Hindlimb muscle (tissue), 1 donor: ENCODE measurements at places on chromosomes 4 and X.
A peak's percentile ranks its signal among the peaks of the same experiment; 100 is the strongest.

GRCh38 chrX:144716187-144716586, 531.1 kb upstream of the SPANXN1 start:
- DNase-seq, result no peak

DNA sequence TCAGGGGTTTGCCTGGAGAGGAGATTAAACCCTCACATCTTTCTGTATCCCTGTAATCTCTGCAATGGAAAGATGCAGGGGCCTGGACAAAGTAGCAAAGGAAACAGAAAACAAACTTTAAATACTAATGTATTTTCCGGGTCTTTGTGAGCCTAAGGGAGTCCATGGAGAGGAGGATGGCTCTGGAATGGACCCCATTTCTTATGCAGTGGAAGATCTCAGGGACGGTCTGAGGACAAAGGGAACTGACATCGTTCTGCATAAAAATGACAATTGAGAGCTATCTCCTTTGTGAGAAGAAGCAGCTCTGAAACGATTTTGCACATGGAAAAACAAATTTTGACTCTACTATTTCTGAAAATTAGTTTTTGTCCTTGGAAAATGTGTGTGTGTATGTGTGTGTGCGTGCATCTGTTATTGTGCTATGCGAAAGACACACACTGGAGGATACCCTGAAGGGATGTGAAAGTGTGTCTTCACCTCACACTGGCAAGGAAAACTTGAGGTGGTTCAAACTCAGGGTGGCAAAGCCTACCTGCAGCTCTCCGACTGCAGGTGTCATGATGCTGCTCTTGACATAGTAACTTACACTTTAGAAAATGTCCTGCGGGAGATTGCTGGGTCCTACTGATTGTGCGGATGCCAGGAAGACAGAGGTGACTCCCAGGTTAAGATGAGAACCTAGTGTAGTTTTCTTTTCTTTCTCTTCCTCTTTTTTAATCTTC, 126.4 kb upstream of the JADE1 start:
- DNase-seq, result no peak

GRCh38 chrX:23369027-23369426, 34.4 kb downstream of the PTCHD1 start:
- no peak for DNase-seq

GRCh38 chrX:41234962-41235361, 99.0 kb upstream of the DDX3X start:
- DNase-seq, result no peak

DNA sequence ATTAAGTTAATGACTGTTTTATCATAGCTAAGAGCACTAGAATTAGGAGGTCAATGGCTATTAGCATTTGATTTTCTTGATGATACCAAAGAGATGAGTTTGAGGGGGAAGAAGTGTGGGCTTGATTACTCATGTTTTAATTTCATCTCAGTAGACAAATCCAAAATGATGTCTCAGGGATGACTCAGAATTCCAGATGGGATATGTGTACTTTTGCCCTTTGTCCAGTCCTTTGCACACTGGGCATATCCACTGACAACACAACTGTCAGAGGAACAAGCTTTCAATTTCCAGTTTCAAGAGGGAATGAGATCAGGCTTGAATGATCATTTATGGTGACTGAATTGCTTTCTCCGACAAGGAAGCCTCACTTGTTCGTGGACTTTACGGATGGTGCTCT, 325.3 kb upstream of the FTHL17 start:
- no peak for DNase-seq

DNA sequence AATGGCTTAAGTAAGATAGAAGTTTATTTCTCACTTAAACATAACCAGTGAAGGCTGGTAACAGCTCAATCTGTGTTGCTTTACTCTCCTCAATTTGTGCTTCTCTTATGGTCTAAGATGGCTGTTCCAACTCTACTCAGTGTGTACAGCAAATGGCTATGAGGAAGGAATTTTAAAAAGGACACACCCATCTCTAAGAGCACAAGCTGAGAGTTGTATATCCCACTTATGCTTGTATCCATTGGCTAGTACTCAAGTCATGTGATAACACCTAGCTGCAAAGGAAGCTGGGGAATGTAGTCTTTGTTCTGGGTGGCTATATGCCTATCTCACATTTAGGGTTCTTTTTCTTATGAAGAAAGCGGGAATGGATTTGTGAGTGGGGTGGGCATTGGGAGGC, 63.3 kb downstream of the GPAT3 start:
- no peak for DNase-seq

DNA sequence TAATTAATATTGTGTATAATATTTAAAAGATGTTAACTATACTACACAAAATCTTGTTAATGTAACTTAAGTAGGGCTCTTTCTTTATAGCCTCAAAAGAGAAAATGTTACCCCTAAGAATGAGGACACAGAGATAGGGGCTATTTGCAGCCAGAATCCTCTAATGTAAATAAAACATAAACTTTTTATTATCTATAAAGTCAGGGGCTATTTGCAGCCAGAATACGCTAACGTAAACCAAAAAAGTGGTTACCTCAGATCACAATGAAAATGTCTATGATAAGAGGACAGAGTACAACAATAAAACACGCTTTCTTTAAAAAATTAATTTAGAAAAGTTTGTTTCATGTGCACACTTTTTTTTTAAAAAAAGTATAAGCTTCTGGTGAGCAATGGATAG, 229.9 kb upstream of the PITX2 start:
- DNase-seq, result no peak

DNA sequence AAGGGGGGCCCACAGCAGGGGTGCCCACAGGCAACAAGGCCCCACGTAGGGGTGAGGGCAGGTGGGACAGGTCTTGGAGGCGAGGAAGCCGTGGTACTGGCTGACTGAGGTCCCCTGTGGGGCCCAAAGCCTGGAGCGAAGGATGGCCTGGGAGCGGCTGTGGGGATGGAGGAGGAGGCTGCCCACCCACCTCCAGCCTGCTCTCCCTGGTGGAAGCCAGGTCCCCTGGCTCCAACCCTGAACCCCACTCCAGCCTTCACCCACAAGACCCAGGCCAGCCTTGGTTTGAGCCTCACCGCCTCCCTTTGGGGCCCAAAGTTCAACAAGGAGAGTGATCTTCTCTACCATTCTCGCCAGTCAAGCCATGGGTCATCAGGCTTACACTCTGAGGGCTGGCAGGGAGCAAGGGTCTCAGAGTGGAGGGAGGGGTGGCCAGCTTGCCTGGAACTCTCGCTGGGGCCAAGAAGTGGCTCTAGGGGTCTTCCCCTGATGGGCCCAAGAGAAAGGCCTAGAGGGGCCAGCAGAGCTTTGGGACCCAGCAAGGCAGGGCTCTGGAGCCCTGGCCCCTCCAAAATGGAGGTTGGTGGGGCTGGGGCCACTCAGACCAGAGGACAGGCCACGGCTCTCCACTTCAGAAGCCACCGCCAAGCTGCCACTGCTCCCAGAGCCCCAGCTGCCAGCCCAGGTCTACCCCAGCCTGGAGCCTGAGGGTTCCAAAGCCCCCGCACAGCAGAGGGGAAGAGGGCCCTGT, 5.0 kb downstream of the PNCK start:
- DNase-seq, result no peak

DNA sequence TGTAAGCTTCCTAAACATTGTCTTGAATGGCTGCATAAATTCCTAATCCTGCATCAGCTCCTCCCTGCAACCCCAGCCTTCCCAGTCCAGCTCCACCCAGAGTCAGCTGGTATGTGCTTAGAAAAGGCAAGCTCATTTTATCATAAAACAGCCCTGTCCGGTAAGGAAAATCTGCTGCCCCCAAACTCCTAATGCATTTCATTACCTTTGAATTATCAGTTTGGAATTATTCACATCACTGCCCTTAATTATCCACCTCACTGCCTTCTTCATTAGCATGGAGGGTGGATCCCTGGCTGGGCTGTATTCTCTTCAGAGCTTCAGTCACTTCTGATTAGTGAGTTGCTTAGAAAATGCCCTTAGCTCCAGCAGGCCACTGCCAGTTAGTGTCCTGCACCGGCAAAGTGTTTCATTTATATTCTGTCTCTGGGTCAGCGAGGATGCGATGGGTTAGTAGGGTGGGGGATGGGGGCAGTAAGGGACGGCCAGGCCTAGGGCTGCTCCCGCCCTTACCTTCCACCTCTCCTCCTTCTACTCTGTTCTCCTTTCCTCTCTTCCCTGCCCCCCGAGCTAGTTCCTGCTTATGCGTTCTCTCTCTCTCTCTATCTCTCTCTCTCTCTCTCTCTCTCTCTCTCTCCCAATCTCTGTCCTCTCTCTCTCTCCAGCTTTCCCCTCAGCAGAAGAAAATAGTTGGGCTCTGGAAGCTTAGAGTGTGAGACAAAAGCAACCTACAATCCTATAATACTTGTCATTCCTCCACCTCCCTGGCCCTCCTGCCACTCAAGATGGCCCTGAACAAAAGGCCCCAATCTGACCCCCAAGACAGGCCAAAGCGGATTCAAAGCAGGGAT, 174.8 kb upstream of the KLF3 start:
- DNase-seq, result peak; percentile 44

- DNase-seq, result no peak
These were observed 34.2 kb upstream of the SLIT2 start for GRCh38 chr4:20217521-20217920.

DNA sequence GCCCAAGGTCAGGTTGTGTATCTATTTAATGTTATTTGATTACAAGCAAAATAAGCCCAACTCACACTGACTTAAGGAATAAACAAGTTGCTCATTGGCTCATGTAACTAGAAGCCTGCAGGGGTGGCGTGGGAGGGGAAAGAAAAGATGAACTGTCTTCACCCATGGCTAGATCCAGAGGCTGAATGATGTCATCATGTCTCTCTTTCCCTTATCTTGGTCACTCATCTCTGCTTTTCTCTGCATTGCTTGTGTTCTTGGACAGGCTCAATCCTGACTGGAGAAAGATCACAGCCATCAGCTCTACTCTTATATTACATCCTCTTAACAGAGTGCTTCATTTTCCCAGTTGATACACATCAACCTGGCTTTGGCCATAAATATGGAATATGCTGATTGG, 290.0 kb upstream of the DIAPH2 start:
- no peak for DNase-seq

DNA sequence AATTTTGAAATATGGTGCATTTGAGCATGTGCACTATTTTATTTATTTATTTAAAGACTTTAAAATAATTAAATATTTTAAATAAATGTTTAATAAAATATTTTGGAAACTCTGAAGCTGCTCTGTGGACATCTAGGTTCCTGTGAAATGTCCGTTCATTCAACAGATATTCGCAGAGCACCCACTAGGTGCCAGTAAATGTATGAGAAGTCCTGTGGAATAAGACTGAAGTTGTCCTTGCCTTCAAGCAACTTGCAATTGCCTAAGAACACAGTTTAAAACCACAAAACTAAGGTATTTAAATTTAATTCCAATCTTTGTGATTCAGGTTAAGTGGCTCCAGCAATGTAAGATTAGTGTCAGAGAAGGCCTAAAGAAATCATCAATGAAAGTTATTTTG, 306.7 kb downstream of the GBA3 start:
- no peak for DNase-seq

- no peak for DNase-seq
These were observed 99.4 kb upstream of the ATXN3L start for GRCh38 chrX:13419276-13419675.

- no peak for DNase-seq
These were observed 17.4 kb downstream of the JADE3 start for GRCh38 chrX:46929439-46930261.

DNA sequence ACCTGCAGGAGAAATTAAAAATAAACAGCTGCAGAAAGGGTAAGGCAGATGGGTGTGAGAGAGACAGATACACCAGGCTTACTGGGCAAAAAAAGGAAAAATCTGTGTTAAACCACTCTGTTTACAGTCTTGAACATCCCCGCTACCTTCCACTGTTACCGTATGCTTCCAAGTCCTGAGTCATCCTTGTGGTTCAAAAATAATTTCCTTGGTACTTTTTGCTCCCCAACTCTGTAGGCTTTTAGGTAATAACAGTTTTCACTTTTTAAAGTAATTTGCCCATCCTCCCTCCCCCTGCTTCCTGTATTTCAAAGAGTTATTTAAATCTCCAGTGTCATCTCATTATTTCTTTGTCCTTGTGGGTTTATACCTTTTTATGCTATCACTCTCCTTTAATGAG, 210.1 kb upstream of the FAT4 start:
- no peak for DNase-seq
